Amniotic stem cell (primary cell): ENCODE measurements at places on chromosomes 2 and 18.
A peak's percentile ranks its signal among the peaks of the same experiment; 100 is the strongest.

DNA sequence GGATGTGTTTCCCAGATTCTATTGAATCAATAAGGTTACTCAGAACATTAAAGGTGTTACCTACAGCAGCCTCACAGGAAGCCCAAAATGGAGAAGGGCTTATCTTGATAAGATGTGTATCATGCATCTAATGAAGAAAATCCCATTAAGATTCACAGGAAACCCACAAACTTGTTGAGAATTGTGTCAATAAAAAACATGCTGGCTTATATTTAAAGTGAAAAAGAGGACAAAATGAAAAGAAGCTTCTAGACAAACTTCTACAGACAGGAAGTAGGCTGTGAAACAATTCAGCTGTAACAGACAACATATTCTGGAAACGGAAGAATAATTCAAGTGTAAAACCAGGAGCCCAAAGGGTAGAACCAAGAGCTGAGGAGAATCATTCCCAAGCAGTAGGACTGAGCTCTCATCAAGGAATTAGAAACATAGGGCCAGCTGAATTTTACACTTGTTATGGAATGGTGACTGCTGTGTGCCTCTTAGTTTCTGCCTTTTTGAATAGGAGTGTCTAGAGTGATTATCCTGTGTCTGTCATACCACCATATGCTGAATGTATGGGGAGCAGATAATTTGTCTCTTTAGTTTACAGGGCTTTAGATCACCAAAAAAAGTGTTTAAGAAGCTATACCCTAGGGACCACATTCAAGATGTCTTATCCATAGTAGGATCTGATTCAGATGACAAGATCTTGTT lies 9.6 kb downstream of the IMMT start:
- DNase-seq: no peak

GRCh38 chr2:236394571-236394970 lies 130.4 kb upstream of the ASB18 start:
- DNase-seq: no peak

DNA sequence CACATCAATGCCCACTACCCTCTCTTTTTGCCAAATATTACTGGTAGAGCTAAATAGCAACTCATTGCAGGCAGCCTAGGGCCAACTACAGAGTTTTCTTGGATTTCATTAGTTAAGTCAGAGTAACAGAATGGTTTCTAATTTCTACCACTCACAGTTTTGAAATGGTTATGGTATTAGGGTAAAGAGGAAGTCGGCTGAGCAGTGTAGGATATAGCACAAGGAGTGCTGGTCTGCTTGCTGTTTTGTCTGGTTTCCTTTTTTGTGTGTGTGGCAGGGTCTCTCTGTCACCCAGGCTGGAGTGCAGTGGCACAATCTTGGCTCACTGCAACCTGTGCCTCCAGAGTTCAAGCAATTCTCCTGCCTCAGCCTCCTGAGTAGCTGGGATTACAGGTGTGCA lies 289.2 kb upstream of the CCDC68 start:
- no peak for DNase-seq

GRCh38 chr18:52228166-52228565 lies 111.8 kb upstream of the DCC start:
- no peak for DNase-seq

DNA sequence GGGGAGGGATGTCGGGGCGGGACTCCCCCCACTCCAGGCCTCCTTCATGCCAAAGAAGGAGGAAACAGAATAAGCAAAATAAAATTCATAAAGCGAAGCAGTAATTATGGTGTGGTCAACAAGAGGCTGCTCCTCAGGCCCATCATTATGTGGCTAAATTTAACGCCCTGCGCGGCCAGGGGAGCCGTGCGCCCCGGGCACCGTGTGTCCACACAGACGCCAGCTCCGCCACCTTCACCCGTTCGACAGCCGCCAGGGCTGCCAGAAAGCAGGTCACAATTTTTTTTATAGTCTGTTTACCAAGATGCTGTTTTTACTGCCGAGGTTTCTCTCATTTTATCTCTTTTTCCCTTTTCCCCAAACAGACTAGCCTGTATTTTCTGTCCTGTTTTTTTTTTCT lies 31.0 kb downstream of the NHEJ1 start:
- DNase-seq: no peak

- DNase-seq: no peak
Measured at GRCh38 chr2:199851883-199852282, 891 bp upstream of the FTCDNL1 start.

GRCh38 chr2:174395284-174395968 lies at the start of gene SCRN3:
TSS of gene SCRN3 (plus strand) at chr2:174395730. CDS start at chr2:174398284, 2,554 bp downstream.
- peak; percentile 59 for DNase-seq

- DNase-seq: no peak
Measured at GRCh38 chr18:45549290-45549689, 66.0 kb upstream of the SLC14A2 start.
